ENCODE measurements at places on chromosomes 1 and 21.
A peak's percentile ranks its signal among the peaks of the same experiment; 100 is the strongest.

- no peak for DNase-seq
Observed at GRCh38 chr1:2470290-2471158, 5.6 kb upstream of the PLCH2 start.

GRCh38 chr21:28492127-28492526 lies 500.6 kb downstream of the LTN1 start:
- DNase-seq = no peak

DNA sequence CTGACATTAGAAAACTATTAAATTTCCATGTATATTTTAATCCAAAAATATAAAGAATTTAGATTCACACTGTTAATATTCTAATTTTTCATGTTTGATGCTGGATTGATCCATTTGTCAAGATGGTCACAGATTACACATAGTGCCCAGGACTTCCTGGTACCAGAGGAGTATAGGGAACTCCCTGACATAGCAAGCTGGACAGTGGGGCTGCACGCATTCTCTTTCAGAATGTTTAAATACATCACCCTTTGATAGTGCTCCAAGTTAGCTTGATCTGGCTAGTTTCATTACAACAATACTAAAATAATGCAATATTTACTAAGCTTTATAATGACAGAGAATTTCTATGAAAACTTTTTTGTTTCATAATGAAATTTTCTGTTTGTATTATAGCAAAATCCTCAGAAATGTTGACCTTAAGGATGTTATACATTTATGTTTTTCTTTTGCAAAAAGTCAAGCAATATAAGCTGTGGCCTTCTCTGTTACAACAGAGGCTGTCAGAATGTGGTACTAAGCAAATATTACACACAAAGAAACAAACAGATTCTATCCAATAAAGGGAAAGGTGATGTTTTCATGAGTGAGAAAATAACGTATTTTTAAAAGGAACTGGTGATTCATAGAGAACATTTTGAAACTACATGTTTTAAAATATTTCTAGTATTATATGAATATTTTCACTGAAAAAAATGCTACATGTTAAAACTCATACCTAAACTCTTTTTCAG lies 84.7 kb downstream of the SLC35F3 start:
- no peak for DNase-seq

DNA sequence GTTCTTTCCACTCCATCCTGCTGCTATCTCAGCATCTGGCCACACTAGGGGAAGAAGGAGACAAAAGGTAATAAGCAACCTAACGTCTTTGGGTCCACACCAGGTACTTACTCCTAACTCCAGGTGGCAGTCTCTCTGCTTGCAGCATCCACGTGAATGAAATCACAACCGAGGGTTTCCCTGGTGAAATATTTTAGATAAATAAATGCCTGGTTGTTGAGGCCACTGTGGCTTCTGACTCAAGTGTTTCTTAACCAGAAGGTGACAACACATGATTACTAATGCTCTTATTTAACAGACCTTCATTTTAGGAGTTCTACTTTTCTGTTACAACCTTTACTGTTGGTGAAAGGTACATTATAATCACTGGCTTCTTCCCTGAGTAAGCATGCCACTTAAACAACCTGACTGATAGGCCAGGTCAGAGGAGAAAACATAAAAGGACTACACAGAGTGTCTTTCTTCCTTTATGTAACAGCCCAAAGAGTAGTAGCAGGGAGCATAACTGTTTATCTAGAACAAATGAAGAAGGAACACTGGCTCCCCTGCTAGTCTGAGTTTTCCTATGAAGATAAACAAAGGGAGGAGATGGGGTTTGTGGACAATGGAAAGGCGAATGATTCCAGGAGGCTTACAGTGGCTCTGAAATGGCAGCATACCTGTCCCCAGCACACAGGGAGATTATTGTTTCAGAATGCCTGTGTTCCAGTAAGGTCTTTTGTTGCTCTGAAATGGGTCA lies 59.9 kb downstream of the SYT6 start:
- DNase-seq = no peak

DNA sequence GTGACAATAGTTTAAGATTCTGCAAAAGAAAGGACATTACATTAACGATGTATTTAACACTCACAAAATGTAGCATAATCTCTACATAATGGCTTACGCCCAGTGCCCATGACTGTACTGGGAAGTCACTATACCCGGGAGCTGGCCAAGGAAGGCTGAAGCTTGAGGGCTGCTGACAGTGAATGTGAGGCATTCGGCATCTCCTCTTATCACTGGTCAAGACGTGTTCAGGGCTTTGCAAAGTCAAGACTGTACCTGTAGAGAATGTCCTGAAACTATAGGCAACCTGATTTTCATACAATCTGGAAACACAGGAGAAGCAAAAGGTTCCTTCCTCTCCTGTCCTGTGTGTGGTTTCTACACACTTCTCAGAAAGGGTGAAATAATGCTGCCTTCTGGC lies 12.7 kb upstream of the IFNGR2 start:
- DNase-seq = no peak

DNA sequence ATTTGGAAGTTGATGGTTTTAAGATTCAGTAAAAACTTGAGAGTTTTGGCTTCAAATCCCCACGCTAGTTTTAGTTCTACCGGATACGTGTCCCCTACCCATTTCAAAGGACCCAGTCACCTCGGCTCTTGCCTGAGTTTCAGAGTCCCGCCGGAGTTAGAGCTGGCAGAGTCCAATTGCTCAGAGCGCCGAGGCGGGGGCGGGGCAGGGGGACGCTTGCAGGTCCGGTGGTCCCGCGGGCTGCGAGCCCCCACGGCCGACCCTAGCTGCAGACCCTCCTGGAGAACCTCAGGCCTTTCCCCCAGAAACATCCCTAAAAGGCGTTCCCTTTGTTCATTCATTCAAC lies 765 bp upstream of the VPS45 start:
- DNase-seq = peak; percentile 53
